ENCODE measurements at places on chromosomes 7 and 10.

- DNase-seq = no peak
Observed at GRCh38 chr7:22574754-22575520, 74.9 kb upstream of the STEAP1B start.

DNA sequence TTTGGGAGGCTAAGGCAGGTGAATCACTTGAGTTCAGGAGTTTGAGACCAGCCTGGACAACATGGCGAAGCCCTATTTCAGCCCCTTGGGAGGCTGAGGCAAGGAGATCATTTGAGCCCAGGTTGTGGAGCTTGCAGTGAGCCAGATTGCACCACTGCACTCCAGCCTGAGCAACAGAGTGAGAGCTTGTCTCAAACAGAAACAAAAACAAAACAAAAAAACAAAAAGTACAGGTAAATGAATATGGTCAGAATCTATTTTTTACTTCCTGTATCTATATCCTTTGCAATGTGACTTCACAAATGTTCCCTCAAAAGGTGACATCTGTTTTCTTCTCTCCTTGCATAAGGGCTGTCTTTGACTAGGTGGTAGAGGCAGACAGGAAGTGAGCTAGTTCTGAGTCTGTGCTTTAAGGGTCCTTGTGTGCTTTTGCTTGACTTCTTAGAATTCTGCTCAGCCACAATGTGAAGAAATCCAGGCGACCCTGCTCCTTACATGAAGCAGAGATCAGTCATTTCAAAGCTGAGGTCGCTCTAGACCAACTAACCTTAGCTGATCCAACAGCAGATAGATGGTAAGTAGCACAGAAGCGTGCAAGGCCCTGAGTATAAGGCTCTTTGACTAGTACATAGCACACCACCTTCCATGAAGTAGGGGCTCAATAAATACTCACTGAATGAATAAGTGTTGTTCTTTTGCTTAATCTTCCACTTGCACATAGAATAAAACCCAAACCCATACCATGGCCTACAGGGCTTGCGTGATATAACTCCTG is 423.2 kb upstream of the PCDH15 start:
- no peak for DNase-seq

- no peak for DNase-seq
Observed at GRCh38 chr7:65430344-65431186, 56.9 kb downstream of the ZNF92 start.

DNA sequence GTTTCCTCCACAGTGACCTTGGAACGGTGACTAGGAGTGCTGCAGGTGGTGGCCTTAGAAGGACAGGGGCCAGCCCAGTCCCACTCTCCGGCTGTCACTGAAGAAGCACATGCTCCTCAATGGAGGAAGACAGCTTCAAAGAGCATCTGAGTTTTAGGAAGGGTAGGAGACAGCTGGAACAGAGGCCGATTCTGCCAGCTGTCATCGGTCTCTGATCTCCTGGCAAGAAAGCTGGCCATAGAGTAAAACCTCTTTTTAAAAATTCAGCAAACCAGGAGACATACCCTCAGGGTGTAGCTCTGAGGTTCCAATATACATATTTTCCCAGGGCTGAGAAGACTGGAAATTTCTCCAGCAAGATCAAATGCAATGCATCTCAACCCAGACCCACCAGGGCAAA is 55.9 kb downstream of the KCNMA1 start:
- no peak for DNase-seq

- no peak for DNase-seq
Observed at GRCh38 chr7:157543791-157544190, 207.0 kb downstream of the DNAJB6 start.

DNA sequence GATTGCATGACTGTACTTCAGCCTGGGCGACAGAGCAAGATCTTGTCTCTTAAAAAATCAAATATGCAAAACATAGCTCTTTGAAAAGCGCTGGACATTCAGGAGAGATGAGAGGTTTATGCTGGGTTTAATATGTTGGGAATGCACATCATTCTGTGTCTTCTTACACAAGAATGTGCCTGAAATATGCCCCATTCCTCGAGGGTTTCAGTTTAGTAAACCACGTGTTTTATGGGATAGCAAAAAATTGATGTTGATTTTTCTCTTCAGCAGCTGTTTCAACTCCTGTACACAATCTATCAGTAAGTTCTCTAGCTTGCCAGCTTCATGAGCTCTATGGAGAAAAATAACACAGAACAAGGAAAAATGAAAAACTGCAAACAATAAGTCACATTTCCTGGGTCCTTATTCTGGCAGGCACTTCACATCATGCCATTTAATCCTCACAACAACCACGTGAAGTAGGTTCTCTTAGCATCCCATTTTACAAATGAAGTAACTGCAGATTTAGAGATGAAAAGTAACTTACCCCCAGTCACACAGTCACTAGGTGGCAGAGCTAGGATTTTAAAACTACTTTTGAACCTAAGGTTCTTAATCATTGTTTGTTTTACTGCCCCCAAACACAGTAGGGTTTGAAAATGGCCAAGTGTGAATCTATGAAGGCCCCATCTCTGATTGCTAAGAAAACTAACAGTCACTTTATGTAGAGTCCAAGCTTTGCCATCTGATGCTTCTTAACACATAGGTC is 423.6 kb downstream of the PHTF2 start:
- DNase-seq = no peak

All from activated effector memory CD4-positive, alpha-beta T cell treated with anti-CD3 and anti-CD28 coated beads, Interleukin-2, amount 50 U/mL, for 16 hours (primary cell).